Spinal cord (tissue), 10 donors: ENCODE measurements at places on chromosomes 7 and 10. TPM values are rescaled to one million over a fixed set of nuclear protein-coding genes. Genes with fewer than 3 reads are reported as not detected.

DNA sequence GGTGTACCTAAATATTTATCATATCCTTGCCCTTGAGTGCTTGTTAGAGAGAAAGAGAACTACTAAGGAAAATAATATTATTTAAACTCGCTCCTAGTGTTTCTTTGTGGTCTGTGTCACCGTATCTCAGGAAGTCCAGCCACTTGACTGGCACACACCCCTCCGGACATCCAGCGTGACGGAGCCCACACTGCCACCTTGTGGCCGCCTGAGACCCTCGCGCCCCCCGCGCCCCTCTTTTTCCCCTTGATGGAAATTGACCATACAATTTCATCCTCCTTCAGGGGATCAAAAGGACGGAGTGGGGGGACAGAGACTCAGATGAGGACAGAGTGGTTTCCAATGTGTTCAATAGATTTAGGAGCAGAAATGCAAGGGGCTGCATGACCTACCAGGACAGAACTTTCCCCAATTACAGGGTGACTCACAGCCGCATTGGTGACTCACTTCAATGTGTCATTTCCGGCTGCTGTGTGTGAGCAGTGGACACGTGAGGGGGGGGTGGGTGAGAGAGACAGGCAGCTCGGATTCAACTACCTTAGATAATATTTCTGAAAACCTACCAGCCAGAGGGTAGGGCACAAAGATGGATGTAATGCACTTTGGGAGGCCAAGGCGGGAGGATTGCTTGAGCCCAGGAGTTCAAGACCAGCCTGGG is 11.4 kb downstream of the SERPINE1 start:
- no peak overlapping the region for H3K4me3 ChIP-seq
- no peaks in the 10 kb centered on the region for H3K36me3 ChIP-seq
- DNase-seq: no peak
- H3K27ac ChIP-seq: no peak overlapping the region
- H3K27me3 ChIP-seq: no peaks in the 10 kb centered on the region

DNA sequence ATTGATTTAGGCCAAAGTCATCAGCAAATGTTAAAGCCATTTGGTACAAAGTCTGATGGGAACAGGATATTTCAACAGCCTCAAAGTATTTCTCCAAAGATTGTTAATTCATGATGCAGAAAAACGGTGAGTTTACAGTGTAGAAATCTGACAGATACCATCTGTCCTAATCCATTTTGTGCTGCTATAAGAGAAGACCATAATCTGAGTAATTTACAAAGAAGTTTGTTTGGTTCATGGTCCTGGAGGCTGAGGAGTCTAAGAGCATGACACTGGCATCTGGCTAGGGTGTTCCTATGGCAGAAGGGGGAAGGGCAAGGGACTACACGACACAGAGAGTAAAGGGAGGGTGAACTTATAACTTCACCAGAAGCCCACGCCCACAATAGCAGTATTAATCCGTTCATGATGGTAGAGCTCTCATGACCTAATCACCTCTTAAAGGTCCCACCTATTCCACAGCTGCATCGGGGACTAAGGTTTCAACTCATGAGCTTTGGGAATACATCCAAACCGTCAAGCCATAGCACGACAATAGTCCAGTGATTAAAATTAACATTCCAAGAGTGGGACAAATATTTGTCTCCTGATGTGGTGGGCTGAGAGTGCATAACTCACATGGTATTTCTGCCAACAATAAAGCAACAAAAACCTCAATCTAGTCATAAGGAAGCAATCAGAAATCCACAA is 298.6 kb upstream of the AKR1E2 start:
- DNase-seq: no peak
- no peak overlapping the region for H3K4me3 ChIP-seq
- no peaks in the 10 kb centered on the region for H3K4me1 ChIP-seq
- no peaks in the 10 kb centered on the region for H3K27me3 ChIP-seq
- no peak overlapping the region for H3K27ac ChIP-seq

GRCh38 chr10:113523071-113523470 is 29.8 kb upstream of the HABP2 start:
- DNase-seq: no peak
- no peaks in the 10 kb centered on the region for H3K27me3 ChIP-seq
- no peak overlapping the region for H3K27ac ChIP-seq
- H3K4me3 ChIP-seq: no peak overlapping the region

GRCh38 chr10:117007080-117007479 is 2.1 kb upstream of the SHTN1 start:
- H3K27ac ChIP-seq: no peak overlapping the region
- H3K36me3 ChIP-seq: no peaks in the 10 kb centered on the region
- DNase-seq: no peak

DNA sequence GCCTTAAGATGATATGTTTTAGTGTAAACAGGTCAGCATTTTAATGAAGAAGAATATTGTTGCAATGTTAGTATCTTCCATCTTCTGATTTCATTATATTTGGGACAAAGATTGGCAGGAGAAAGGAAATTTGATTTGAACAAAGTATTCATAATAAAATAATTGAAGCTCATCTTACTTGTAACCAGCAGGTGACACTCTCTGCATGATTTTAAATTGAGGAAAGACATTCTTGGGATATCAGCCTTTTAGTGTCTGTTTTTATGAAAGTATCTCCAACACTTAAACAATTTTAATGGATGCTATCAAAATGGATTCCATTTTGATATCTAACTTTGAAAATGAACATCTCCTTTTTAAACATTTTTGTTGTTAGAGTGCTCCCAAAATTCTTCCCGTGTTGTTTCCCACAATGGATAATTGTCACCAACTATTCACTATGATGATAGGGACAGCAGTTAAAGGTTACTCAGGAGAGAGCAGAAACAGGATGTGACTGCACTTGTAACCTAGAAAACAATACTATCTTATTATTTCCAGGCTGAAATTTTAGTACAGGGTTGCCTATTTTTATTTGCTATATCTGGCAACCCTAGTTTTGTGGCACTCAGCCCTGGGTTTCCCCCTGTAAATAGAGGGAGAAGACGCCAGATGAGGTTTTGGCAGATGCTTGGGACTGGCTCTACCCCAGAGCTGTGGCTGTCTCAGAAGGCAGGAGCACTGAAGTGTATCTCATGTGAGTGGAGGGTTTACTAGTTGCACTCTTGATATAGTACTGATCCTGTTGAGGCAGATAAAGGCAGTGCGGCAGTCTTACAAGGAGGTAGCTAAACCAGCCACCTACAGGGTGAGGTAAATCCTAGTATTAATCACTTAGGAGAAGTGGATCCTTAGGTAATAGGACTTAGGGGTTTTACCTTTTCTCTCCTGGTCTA is 31.0 kb upstream of the ABCB4 start:
- H3K4me3 ChIP-seq: no peak overlapping the region
- H3K4me1 ChIP-seq: no peaks in the 10 kb centered on the region
- no peaks in the 10 kb centered on the region for H3K36me3 ChIP-seq
- H3K27me3 ChIP-seq: no peaks in the 10 kb centered on the region
- H3K27ac ChIP-seq: no peak overlapping the region

DNA sequence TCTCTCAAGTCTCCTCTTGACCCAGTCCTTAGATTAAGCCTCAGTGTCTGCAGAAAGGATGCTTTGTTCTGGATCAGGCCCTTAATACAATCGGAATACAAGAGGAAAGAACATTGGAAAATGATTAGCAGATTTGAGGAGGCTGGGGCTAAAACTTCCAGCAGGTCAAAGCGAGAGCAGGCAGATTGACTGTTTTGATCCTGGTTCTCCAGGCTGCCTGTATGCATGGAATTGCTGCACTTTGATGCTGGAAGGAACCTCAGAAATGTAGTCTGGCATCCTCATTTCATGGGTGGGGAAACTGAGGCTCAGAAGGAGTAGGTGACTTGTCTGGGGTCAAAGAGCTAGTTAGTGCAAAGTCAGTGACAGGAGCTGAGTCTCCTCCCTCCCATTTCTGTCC is 202.8 kb downstream of the EMX2 start:
- H3K4me1 ChIP-seq: no peaks in the 10 kb centered on the region
- H3K27ac ChIP-seq: no peak overlapping the region
- H3K4me3 ChIP-seq: no peak overlapping the region
- no peak for DNase-seq
- no peaks in the 10 kb centered on the region for H3K27me3 ChIP-seq
- no peaks in the 10 kb centered on the region for H3K36me3 ChIP-seq

- no peak overlapping the region for H3K4me3 ChIP-seq
- H3K27me3 ChIP-seq: no peaks in the 10 kb centered on the region
- peaks cover 17% of the 10 kb centered on the region for H3K4me1 ChIP-seq
- peak; percentile 70 for DNase-seq
Observed at GRCh38 chr10:34967335-34967880, 122.7 kb downstream of the CUL2 start.

GRCh38 chr7:100583132-100584053 is 2.5 kb downstream of the LRCH4 start:
- H3K27ac ChIP-seq: no peak overlapping the region
- H3K4me3 ChIP-seq: peak overlapping the region; percentile 96
- DNase-seq: no peak
- no peaks in the 10 kb centered on the region for H3K27me3 ChIP-seq

DNA sequence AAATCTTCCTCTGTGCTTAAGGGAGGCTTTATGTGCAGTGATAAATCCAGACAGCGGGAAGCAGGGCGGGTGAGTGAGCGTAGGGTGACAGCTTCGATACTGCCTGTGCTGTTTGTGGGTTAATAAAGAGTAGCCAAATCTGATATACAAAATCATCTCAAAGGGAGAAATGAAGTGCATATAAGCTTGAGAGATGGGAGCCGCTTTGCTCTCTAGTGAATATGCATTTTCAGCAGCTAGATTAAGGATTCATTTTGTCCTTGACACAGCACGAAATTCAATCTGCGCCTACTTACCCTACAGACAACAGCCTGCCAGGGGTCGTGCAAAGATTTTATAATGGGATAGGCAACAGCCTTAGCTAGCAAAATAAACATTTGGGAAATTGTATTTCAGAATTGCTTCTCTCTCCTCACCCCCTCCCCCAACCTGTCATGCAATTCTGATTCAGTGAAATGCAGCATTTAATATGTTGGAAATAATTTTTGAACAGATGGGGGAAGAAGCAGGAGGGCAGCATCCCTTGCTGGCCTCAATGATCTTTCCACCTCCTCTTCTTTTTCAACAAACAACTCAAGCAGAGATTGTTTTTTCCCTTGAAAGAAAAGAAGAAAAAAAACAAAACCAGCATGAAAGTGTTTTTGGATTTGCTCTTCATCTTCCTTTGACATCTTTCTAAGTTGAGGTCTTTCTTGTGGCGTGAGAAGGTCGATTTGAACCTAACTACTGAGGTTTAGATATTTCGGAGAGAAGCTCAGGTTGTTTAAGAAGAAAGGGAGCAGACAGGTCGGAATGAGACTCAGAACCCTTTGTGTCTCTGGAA is 117.9 kb downstream of the AOAH start:
- H3K4me3 ChIP-seq: no peak overlapping the region
- H3K27me3 ChIP-seq: no peaks in the 10 kb centered on the region
- peak overlapping the region; percentile 19 for H3K27ac ChIP-seq

GRCh38 chr10:75076348-75076747 is 35.1 kb upstream of the SAMD8 start:
- H3K4me1 ChIP-seq: peaks cover 5% of the 10 kb centered on the region
- no peaks in the 10 kb centered on the region for H3K27me3 ChIP-seq
- H3K27ac ChIP-seq: no peak overlapping the region
- H3K36me3 ChIP-seq: no peaks in the 10 kb centered on the region
- no peak for DNase-seq

- peaks cover 12% of the 10 kb centered on the region for H3K4me1 ChIP-seq
- no peak for DNase-seq
- no peaks in the 10 kb centered on the region for H3K27me3 ChIP-seq
- H3K4me3 ChIP-seq: no peak overlapping the region
Observed at GRCh38 chr10:130741901-130742855, 569.3 kb downstream of the TCERG1L start.

Gene DMBT1
- 0.11 TPM for total RNA-seq

DNA sequence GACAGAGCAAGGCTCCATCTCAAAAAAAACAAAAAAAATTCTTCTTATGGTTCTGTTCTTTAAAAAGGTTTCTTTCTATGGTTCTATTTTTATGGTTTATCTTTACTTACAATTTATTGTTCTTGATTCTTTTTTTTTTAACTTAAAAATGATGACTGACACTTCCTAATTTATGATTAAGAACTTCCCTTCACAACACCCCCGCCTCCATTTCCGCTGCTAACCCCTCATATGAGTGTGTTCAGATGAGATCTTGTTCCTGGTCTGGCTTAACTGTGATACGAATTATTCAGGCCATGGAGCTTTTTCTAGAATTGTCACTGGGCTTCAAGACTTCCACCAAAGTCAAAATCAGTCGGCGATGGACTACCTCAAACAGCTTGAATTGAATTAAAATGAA is 33.9 kb downstream of the PTER start:
- no peaks in the 10 kb centered on the region for H3K4me1 ChIP-seq
- H3K4me3 ChIP-seq: no peak overlapping the region
- no peaks in the 10 kb centered on the region for H3K36me3 ChIP-seq
- H3K27ac ChIP-seq: no peak overlapping the region
- H3K27me3 ChIP-seq: no peaks in the 10 kb centered on the region

Gene NACAD
- total RNA-seq: 11.8 TPM

Gene KNDC1
- total RNA-seq: 14.3 TPM

Gene GCK
- 4.8 TPM for total RNA-seq

- H3K4me3 ChIP-seq: no peak overlapping the region
- no peaks in the 10 kb centered on the region for H3K27me3 ChIP-seq
- no peaks in the 10 kb centered on the region for H3K4me1 ChIP-seq
- DNase-seq: no peak
- no peak overlapping the region for H3K27ac ChIP-seq
- peaks cover 3% of the 10 kb centered on the region for H3K36me3 ChIP-seq
Observed at GRCh38 chr7:16590424-16590823, 55.1 kb downstream of the ANKMY2 start.

Gene ASAH2
- 6.1 TPM for total RNA-seq

Gene CREB5
- total RNA-seq: 34.3 TPM

- no peak for DNase-seq
- no peaks in the 10 kb centered on the region for H3K27me3 ChIP-seq
- no peak overlapping the region for H3K4me3 ChIP-seq
- H3K36me3 ChIP-seq: no peaks in the 10 kb centered on the region
- H3K27ac ChIP-seq: no peak overlapping the region
Observed at GRCh38 chr10:13404791-13405190, 56.7 kb upstream of the SEPHS1 start.

Gene DENND11
- 33.7 TPM for total RNA-seq

DNA sequence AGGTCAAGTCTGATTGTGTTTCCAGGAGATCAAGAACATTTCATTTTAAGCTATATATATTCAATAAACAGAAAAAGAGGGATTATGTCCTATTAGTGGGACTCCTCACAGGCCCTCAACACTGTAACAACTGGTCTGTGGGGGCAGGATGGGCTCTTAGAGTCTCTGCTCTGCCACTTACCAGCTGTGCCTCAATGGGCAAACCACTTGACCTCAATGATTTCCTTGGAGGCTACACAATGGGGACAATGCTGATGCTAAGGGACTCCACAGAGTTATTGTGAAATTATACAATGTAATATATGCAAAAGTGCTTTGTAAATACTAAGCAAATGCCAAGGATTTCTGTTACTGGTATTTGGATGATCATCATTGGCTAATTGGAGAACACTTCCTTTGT is 33.2 kb upstream of the MXI1 start:
- H3K27ac ChIP-seq: no peak overlapping the region
- no peak for DNase-seq
- no peak overlapping the region for H3K4me3 ChIP-seq
- peaks cover 5% of the 10 kb centered on the region for H3K27me3 ChIP-seq
- peaks cover 19% of the 10 kb centered on the region for H3K4me1 ChIP-seq
- H3K36me3 ChIP-seq: no peaks in the 10 kb centered on the region

GRCh38 chr7:108973075-108973474 is 403.4 kb downstream of the DNAJB9 start:
- no peaks in the 10 kb centered on the region for H3K4me1 ChIP-seq
- no peak overlapping the region for H3K27ac ChIP-seq
- H3K36me3 ChIP-seq: no peaks in the 10 kb centered on the region

Gene SEMA3D
- total RNA-seq: 41.0 TPM

GRCh38 chr7:3998060-3998459 is 684.0 kb upstream of the FOXK1 start:
- no peaks in the 10 kb centered on the region for H3K4me1 ChIP-seq
- no peak overlapping the region for H3K27ac ChIP-seq
- no peak overlapping the region for H3K4me3 ChIP-seq
- H3K36me3 ChIP-seq: peaks cover 8% of the 10 kb centered on the region
- no peaks in the 10 kb centered on the region for H3K27me3 ChIP-seq
